Regular cardiac myocyte (primary cell): ENCODE measurements at places on chromosomes 4 and X. TPM values are rescaled to one million over a fixed set of nuclear protein-coding genes. Genes with fewer than 3 reads are reported as not detected.

The TASL gene
- total RNA-seq = not detected in 2 replicates

The MAOB gene
- total RNA-seq = under 0.01 and 0.56 TPM in 2 replicates

The SPON2 gene
- 4.6 and 18.9 TPM in 2 replicates for total RNA-seq

The TMEM156 gene
- total RNA-seq = under 0.01 and 0.58 TPM in 2 replicates

The CABS1 gene
- total RNA-seq = not detected in 2 replicates

The PDZD4 gene
- total RNA-seq = 0.19 and 0.56 TPM in 2 replicates

The NPY1R gene
- 0.19 and 1.1 TPM in 2 replicates for total RNA-seq

The PRSS12 gene
- 9.3 and 14.6 TPM in 2 replicates for total RNA-seq

The NEXMIF gene
- under 0.01 TPM in 2 replicates for total RNA-seq

The CYTL1 gene
- 0.19 TPM in 1 of 2 replicates, not detected in the other for total RNA-seq

The PRDM8 gene
- total RNA-seq = 5.4 and 8.8 TPM in 2 replicates
